Head of caudate nucleus (tissue), 42 donors: ENCODE measurements at places on chromosomes 4 and X.
A peak's percentile ranks its signal among the peaks of the same experiment; 100 is the strongest.

GRCh38 chrX:19660604-19661255 lies 145.4 kb upstream of the MAP3K15 start:
- peak; percentile 40 for DNase-seq

GRCh38 chr4:40685300-40685699 lies 55.6 kb upstream of the RBM47 start:
- DNase-seq: no peak

DNA sequence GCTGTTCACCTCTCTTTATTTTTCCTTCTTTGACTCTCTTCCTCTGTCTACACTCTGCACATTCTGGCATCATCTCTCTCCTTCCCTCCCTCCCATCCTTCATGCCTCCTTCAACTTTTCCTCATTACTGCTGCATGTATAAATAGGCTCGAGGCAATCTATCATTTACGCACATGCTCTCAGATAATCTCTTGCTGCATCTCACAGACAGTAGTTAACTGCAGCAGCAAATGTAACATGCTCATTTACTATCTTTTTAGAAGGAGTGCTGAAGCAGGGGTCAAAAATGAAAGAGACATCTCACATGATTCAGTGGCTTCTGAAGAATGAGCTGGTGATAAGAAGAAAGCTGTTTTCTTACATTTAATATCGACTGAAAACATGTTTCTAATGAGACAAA lies 127.7 kb downstream of the RASL11B start:
- no peak for DNase-seq

DNA sequence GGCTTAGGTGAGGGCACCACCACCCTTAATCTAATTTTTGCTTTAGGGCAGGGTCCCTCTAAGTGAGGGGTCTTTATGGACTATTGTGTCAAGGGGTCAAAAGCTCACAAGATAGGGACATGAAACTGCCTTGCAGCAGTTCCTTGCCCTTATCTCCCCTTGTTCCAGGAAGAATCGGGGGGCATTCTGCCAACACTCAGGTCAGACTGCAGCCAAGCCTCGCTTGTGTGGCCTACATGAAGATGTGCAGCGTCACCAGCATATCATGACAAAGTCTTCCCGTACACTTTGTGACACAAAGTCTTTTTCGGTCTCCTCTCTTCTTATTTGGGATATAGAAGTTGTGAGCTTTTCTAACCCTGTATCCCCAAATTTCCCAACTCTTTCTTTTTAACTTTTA lies 17.5 kb upstream of the USP9X start:
- no peak for DNase-seq

GRCh38 chr4:56806666-56807065 lies 14.8 kb downstream of the SPINK2 start:
- no peak for DNase-seq

- DNase-seq: no peak
These were observed 1508.1 kb downstream of the TECRL start for GRCh38 chr4:62901101-62901500.
